ENCODE measurements at places on chromosomes 7 and 10.

GRCh38 chr7:138126928-138127327, 50.7 kb downstream of the AKR1D1 start:
- no peak for DNase-seq

DNA sequence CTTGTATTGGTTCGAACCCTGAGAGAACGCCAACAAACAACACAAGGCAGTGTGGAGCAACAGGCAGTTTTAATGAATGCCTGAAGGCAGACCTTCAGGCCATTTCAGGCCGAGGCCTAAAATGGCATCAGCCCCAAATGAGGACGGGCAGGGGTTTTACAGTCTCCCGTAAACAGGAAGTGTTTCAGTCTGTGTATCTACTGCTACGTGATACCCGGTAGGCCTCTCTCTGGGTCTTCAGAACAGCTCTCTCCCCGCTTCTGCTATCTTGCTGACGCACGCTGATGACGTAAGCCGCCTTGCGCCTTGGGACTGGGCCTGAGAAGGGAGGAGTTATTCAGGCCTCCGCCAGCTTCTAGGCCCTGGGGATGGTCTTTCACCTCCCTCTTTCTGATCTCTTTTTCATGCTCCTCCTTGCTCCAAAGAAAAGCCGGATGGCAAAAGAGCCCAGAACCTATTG, 67.7 kb downstream of the ST8SIA6 start:
- no peak for DNase-seq

DNA sequence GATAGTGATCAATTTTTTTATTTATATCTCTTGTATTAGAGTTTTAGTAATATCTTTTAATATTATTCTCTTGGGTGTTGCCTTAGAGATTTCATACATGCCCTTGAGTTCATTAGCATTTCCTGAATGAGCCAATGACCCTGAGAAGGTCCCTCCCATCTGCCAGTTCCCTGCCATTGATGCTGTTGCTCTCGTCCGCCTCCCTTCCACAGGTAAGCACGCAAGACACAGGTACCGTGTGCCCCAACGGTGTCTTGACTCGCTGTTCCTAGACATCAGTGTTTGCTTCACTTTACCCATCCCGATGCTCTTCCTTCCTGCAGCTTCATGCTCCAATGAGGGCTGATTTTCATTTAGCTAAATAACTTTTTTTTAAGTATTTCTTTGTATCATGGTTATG, 19.7 kb upstream of the PWWP2B start:
- DNase-seq: no peak

GRCh38 chr10:29784175-29784773, 149.5 kb upstream of the SVIL start:
- peak; percentile 98 for DNase-seq

DNA sequence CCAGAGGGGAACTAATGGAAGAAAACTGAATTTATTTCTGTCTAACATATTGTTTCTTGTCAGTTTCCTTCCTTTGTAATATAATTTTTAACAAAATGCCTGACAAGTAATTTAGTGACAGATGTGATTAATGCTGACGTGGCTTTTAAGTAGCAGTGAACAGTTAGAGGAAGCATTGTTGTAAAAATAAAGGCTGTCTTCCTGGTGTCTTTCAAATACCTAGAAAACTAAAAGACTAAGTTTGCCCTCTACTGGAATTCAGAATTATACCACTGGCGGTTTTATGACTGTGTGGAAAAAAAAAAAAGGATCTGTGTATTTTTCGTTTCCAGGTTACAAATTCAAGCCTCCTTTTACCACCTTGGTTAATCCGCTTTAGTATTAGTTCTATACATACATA, 217.1 kb upstream of the DPP6 start:
- DNase-seq: no peak

DNA sequence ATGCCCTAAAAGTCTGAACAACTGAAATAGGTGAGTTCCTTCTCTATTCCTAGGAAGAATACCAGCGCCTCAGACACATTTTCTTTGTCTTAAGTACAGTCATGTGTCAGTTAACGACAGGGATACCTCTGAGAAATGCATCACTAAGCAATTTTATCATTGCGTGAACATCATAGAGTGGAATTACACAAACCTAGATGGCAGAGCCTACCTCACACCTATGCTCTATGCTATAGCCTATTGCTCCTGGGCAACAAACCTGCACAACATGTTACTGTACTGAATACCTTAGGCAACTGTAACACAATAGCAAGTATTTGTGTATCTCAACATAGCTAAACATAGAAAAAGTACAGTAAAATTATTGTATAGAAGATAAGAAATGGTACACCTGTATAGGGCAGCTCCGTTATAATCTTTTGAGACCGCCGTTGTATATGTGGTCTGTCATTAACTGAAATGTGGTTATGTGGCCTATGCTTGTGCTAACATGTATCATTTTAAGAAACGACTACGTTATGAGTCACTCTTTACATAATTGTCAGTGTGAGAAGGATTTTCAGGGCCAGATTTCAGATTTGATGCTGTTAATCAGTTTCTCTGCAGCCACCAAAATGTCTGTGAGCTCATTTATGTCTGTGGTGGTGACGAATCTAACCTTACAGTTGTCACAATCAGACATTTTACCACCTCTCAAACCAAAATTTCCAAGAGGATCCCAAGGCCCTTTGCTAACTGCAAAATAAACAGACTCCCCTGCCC, 66.1 kb upstream of the STK17A start:
- peak; percentile 24 for DNase-seq

DNA sequence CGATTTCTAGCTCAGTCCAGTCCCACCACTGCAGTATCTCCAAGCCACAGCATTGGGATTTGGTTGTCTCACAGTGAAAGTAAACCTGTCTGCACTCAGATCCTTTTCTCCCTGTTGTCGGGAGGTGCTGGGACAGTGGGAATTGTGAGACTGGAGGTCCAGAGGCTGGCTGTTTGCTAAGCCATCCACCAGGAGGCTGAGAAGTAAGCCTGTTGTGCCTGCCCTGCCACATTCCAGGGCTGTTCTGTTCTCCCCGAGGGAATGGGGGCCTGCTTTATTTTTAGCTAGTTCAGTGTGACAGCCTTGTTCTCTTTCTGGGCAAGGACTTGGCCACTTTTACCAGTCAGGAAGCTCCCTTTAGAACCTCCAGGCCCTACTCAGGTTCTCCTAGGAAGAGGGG, 54.9 kb downstream of the HK1 start:
- DNase-seq: peak; percentile 29
